ENCODE measurements at places on chromosomes 2 and 18.

GRCh38 chr2:24342110-24342910 is 18.0 kb downstream of the ITSN2 start:
- DNase-seq: peak; percentile 37

- DNase-seq: no peak
Observed at GRCh38 chr18:47865183-47865582, 65.3 kb downstream of the SMAD2 start.

DNA sequence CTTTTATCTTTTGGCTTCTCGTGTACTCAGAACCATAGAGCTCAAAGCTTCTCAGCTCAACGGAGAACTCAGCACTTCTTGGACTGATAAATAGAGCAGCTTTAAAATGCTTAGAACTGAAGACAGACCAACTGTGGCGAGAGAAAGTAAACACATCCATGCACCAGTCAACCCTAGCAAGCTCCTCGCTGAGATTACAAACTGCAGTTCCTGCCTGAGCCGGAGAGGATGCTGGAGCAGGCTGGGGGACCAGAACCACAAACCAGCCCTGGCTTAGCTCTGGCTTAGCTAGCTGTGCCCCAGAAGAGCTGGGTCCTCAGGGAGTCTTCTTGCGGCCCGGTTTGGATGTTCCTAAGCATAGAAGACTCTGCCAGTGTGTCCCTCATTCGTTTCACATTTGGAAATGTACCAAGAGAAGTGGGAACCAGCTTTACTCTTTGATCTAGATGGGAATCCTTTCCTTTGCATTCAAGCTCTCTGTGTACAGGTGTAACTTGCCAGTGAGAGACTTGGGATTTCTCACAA is 5.6 kb downstream of the PAX8 start:
- no peak for DNase-seq

GRCh38 chr18:64148988-64149387 is at the start of gene LINC00305:
Gene LINC00305, minus strand, starts transcription at chr18:64149088.
- no peak for DNase-seq

GRCh38 chr2:241571821-241572620 is 13.5 kb downstream of the BOK start:
- no peak for DNase-seq

DNA sequence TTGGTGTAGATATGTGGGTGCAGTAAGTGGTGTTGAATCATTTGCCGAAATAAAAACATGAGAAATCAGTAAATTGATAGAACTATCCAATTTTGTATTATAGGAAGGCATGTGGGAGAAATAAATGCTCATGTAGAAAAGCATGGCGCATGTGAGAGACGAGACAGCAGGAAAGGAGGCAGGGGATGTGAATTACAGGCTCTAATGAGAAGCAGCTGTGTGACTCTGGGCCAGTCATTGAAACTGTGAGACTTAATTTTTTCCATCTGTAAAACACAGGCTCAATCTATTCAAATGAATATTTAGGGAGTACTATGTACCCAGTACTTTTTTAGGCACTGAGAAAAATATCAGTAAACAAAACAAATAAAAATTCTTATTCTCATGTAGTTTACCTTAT is 42.6 kb upstream of the MAP3K20 start:
- no peak for DNase-seq

GRCh38 chr2:136482966-136483365 is 282.4 kb upstream of the THSD7B start:
- no peak for DNase-seq

- DNase-seq: no peak
Observed at GRCh38 chr2:7429733-7430132, 512.5 kb downstream of the RNF144A start.

- no peak for DNase-seq
Observed at GRCh38 chr18:29172756-29173067, 995.8 kb upstream of the CDH2 start.
